WTC11 (cell line): ENCODE measurements at places on chromosomes 4 and X.

- no peak for DNase-seq
Observed at GRCh38 chrX:31227250-31227649, 155.4 kb upstream of the FTHL17 start.

DNA sequence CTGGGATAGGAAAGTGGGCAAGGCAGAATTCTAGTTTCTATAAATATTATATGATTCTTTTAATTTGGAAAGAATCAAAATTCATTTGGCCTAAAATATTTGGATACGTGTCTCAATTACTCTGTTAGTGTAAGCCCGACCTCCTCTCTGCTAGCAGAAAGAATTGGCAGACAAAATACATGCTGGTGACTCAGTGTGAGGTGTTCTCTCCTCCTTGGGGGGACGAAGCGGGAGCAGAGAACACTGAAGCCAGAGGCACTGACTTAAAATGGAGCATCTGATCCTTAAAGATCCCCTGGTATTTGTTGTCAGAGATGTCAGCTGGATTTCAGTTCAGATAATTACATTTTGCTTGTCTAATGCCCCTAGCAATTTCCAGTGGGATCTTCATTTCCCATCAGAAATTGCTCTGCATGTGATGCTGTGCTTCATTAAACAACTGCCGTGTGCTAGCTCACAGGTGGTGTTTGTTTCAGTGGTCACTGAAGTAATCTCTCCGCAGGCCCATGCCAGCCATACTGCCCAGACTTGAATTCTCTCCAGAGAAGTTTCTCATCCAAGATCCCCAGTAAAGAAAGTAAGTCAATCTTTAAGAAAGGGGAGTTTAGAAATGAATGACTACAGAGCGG is 188.7 kb upstream of the TLL1 start:
- DNase-seq, result no peak

- no peak for DNase-seq
Observed at GRCh38 chr4:23889814-23890341, at the start of gene PPARGC1A. PPARGC1A (minus strand) TSS chr4:23890047; CDS start chr4:23889957, 90 bp downstream.

- no peak for DNase-seq
Observed at GRCh38 chr4:86461849-86462248, 102.0 kb upstream of the MAPK10 start.

- no peak for DNase-seq
Observed at GRCh38 chrX:17082831-17083230, 136.4 kb downstream of the REPS2 start.

DNA sequence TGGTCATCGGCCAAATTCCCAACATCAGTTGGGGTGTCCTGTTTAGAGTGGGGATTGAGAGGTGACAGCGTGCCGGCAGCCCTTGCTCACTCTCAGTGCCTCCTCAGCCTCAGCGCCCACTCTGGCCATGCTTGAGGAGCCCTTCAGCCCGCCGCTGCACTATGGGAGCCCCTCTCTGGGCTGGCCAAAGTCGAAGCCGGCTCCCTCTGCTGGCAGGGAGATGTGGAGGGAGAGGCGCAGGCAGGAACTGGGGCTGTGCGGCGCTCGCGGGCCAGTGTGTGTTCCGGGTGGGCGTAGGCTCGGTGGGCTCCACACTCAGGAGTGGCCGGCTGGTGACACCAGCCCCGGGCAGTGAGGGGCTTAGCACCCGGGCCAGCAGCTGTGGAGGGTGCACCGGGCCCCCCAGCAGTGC is 7.1 kb upstream of the CENPU start:
- no peak for DNase-seq

DNA sequence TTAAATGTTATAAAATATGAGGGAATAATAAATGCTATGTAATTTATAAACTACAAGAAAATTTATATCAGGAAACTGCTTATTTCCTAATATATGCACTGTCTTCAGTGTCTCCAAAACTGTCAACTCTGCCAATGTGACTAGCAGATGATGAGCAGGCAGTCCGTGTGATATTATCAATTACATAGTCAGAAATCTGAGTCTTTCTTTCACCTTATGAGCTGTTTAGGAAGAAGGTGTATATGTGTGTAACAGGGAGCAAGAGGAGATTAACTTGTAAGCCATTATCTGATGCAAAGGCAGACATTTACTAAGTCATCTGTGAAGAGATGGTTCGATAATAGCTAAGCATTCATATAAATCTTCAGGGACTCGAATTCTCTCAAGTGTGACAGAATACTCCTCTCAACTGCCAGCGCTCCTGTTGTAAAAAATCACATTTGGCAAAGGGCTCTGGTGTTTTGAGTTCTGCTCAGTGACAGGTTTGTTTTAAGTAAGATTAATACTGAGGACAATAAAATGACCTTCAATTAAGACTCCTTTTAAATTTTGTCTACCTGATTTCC is 79.7 kb downstream of the SNCA start:
- no peak for DNase-seq

DNA sequence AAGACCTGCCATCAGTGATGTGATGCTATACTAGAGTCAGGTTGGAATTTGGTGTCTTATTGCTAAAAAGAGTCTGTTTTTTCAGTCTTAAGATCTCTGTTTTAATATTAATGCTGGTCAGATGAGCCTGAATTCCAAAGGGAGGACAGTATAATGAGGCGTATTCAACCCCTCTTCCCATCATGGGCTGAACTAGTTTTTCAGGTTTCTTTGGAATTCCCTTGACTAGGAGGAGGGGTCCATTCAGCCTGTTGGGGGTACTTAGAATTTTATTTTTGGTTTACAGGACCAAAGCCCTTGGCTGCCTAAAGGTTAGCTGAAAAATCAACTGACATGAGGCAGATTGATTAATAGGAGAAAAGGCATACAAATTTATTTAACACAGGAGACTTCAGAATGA is 24.1 kb upstream of the PI4K2B start:
- DNase-seq, result no peak
